ENCODE measurements at places on chromosomes 5 and 9.

DNA sequence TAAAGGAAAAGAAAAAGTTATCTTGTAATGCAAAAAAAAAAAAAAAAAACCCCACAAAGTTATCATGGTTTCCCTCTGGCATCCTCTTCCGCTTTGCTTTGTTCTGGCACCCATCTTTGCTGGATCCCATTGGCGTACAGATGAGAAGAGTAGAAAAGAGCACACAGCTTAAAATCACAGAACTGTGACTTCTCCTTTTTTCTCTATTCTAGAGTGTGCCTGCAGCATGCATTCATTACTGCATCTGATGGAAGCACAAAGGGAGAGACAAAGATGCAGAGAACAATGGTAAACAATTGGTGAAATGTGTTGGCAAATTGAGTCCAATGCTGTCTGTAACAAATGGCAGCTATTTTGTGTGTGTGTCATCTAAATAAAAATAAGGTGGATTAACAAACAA lies 440.8 kb upstream of the PIK3R1 start:
- DNase-seq = no peak

- no peak for DNase-seq
Observed at GRCh38 chr9:81132796-81133195, 556.6 kb downstream of the TLE1 start.

GRCh38 chr5:65483546-65484346 lies 2.0 kb upstream of the ADAMTS6 start:
- DNase-seq = peak; percentile 71

DNA sequence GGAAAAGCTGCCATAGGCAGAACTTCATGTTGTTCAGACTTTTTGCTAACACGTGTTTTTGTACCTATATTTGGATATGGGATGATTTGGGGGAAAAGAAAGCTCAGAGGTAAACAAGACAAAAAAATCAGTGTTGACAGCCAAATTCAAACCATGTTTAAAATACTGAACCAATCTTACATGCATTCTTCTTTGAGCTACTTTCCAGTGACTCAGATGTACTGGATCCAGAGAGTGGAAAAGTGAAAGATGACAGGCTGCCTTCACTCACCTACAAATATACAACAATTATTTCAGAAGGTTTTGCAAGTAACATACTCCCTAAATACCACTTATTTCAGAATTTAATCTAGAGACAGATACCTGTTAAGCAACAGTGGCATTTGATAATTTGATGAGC lies 165.7 kb downstream of the MPDZ start:
- no peak for DNase-seq

DNA sequence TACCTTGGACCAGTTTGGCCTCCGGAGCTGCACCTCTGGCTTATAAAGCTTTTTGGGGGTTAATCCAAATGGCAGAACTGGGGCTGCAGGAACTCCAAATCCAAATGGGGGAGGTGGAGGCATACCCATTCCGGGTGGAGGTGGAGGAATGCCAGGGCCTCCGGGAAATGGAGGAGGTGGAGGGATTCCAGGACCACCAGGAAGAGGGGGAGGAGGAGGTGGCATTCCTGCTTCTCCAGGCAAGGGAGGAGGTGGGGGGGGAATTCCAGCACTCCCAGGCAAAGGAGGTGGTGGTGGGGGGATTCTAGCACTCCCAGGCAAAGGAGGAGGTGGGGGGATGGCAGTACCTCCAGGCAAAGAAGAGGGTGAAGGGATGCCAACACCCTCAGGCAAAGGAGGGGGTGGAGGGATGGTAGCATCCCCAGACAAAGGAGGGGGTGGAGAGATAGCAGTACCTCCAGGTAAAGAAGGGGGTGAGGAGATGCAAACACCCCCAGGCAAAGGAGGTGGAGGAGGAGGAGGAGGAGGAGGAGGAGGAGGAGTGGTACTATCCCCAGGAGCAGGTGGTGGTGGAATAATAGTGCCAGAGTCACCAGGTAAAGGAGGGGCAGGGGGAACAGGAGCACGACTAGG lies 45.2 kb downstream of the DIAPH1 start:
- DNase-seq = no peak

GRCh38 chr9:98479967-98480847 lies 224.8 kb upstream of the TBC1D2 start:
- no peak for DNase-seq

DNA sequence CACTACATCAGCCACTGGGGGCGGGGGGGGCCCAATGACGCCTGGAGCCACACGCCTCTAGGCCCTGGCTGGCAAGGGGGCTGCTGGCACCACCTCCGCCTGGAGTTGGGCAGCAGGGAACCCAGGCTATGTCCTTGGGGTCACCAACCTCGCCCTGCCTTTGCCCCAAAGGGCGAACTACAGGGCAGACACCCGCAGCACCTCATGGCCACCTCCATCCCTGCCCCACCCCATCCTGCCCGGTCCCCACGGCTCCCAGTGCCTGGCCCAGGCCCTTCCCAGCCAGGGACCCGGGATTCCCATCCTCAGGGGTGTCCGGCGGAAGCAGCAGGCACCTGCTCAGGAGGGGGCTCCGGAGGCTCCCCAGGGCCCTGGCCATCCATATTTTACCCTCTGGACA lies 37.0 kb downstream of the NACC2 start:
- no peak for DNase-seq

- DNase-seq = no peak
Observed at GRCh38 chr5:61362796-61363368, 30.8 kb downstream of the ZSWIM6 start.

DNA sequence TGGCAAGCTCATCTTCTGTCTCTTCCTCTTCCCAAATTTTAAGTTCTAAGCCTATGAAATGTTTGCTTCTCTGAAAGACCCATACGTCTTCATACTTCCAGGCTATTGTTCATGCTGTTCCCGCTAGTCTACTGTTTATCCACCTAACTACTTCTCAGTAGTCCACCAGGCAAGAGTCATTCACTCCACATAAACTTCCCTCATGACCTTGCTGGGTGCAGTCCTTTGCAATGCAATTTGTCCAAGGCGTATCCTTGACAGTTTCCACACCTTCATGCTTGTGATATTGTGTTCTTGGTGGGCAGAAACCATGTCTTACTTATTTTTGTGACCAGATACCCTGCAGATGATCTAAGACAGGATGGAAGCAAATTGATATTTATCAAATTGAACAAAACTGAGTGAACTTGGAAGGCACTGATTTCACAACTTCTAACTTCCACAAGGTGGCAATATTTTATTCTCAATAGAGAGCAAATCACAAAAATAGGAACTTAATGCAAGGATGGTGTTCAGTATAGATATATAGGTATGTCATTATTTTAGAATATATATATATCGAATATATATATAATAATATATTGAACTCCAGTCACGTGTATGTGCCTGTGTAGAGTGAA lies 30.3 kb downstream of the TYRP1 start:
- no peak for DNase-seq

GRCh38 chr9:93121316-93122241 lies 12.5 kb downstream of the NINJ1 start:
- no peak for DNase-seq

GRCh38 chr5:115962565-115963402 lies 509 bp downstream of the LVRN start:
- DNase-seq = no peak

DNA sequence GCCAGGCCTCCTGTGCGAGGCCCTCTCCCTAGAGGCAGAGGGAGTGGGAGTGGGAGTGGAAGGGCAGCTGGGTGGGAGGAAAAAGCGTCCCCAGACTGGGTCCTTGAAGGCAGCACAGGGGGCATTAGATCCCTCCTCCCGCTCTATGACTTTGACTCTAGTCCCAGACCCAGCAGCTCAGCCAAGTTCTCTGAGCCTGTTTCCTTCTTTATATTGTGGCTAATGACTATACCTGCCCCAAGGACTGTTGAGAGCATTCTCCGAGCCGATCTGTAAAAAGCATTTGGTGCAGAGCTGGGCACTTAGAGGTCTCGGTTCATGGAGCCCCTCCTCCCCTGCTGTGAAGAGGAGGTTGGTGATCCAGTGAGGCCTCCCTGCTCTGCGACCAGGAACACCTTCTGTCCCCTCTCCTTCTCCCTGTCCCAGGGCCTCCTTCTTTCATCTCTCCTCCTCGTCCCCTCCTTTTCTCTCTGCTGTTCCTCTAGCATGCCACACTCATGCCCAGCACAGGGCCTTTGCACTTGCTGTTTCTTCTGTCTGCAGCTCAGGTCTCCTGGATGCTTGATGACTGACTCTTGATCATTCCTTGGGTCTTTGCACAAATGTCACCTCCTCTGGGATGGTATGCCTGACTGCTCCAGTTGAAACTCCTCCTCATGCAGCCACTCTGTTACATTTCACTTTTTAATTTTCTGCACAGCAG lies 23.4 kb upstream of the PSD2 start:
- no peak for DNase-seq

GRCh38 chr5:140116716-140117115 lies 2.8 kb downstream of the PURA start:
- DNase-seq = peak; percentile 15

- no peak for DNase-seq
Observed at GRCh38 chr5:56170557-56170956, 62.6 kb downstream of the ANKRD55 start.

DNA sequence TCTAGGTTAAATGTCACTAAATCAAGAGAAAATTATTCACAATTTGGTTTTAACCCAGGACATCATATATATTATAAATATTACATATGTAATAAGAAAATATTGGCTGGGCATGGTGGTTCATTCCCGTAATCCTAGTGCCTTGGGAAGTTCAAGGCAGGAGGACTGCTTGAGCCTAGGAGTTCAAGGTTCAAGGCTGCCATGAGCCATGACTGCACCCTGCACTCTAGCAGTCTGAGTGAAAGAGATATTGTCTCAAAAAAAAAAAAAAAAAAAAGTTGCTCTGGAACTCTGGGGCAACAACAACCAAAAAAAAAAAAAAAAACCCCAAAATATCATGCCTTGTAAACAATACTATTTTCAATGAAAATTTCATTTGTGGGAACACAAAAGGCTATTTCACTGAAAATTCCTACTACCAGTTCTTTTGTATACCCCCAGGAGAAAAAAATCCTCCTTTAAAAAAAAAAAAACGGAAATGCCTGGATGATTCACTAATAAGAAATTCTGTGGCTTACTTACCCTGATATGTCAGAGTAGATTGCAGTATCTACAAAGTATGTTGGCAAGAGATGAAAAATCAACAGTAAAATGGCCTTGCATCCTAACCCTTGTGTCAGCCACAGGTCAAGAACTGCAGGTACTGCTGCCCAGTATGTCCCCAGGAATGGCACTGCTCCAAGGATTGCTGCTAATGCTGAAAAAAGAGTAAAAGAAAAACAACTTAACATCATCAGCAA lies 22.6 kb upstream of the CTNNAL1 start:
- DNase-seq = no peak

GRCh38 chr5:68290260-68290674 lies 74.7 kb downstream of the PIK3R1 start:
- DNase-seq = no peak

- DNase-seq = no peak
Observed at GRCh38 chr9:102456562-102456961, 538.6 kb upstream of the CYLC2 start.

DNA sequence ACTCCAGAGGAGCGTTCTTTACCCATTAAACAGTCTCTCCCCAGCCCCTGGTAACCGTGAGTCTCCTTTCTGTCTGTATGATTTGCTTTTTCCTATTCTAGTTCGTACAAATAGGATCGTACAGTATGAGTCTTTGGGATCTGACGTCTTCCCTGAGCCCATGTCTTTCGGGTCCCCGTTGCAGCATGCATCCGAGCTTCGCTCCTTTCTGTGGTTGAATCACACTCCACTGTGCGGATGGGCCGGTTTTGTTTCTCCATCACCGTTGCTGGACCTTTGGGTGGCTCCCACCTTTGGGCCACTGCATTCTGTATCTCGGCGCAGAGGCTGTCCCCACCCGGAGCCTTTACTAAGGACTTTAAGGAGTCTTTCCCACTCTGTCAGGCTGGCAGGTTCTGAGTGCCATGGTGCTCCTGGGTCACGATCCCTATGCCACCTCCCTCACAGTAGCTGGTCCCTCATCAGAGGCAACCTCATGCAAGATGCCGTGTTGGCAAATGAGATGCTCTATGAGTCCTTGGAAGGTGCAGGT lies 145.7 kb upstream of the COL5A1 start:
- no peak for DNase-seq

- no peak for DNase-seq
Observed at GRCh38 chr5:11040345-11040744, 279.3 kb upstream of the DAP start.

DNA sequence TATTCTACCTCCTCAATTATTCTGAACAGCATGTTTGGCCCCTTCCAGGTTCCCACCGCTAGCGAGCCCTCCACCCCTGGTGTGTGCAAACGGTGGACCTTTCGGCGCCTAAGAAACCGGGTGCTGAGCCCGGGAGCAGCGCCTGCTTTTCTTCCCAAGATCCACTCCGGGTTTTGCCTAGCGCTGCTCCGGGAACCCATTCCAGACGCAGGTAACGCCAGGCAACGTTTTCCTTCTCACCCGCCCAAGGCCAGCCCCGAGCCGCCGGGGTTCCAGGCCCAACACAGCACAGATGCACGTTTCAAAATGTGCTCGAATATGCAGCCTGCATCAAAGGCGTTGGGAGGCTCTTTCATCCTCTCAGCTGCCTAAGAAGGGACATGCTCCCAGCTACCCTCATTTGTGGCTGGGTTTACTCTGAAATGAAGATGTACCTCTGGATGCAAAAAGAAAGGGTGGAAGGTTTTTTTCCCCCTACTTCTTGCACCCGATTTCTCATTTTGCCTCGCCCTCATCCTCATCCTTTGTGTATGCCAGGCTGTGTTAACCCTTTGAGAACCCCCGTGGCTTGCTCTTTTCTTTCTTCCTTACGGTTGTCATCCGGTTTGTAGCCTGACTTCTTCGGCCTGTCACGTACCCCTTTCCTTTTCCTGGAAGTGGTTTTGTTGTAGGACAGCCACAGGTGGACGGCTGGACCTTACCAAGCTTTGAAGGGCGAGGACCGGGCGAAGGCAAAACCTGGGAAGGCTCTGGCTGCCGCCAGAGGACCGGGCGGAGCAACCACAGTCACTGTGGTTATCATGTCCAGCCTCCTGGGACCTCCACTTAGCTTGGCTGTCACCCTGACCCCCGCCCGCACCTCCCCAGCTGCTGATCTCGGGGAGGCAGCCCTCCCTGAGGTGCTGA lies 226.9 kb downstream of the SMARCA2 start:
- peak; percentile 70 for DNase-seq

GRCh38 chr5:40551496-40552491 lies 127.9 kb upstream of the PTGER4 start:
- DNase-seq = no peak

GRCh38 chr5:151153766-151154272 lies 3.8 kb downstream of the ANXA6 start:
- no peak for DNase-seq

Measured in CD4-positive, alpha-beta T cell treated with Interleukin-10 for 1 hour (primary cell).